Eye (tissue), 1 donor: ENCODE measurements at places on chromosomes 13 and 19.

DNA sequence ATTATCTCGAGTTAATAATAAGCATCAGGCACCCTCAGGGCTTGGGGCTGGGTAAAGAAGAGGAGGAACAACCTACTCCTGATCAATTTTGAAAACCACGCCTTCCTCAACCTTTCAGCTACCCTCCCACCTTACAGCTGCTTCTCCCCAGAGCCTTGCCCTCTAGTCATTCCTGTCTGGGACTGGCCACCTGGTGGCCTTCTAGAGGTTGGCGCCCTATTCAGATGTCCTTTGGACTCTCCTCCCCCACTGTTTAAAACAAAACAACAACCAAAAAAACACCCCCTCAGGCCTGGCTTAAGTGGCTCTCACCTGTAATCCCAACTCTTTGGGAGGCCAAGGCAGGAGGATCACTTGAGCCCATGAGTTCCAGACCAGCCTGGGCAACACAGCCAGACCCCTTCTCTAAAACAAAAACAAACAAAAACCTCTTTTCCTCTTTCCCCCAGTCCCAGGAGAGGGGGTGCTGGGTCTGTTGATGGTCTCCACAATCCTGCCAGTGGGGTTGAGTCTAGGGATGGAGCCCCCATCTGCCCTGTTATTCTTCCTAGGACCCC is 62.3 kb downstream of the CCDC70 start:
- DNase-seq: no peak

DNA sequence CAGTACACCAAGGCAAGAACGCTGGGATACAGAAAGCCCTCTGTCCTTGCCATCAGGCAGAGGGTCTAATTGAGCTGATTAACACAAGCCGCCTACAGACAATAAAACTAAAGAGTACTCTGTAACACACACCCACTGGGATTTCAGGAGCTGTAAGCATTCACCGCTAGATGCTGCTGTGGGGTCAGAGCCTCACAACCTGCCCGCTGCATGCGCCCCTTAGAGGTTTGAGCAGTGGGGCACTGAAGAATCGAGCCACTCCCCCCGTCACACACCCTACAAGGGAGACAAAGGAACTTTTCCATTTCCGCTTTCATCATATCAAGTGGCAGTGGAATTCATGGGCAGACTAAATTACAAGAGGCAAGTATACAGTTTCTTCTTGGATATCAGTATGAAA is 1080.6 kb downstream of the PCDH17 start:
- peak; percentile 14 for DNase-seq

DNA sequence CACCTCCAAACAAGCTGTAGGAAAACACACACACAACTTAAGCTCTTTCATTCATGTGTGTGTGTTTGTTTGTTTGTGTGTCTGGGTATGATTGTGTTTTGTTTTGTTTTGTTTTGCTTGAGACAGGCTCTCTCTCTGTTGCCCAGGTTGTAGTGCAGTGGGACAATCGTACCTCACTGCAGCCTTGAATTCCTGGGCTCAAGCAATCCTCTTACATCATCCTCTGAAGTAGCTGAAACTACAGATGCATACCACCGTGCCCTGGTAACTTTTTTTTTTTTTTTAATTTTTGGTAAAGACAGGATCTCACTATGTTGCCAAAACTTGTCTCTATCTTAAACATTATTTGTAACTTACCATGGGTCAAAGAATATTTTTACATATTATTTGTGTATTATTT is 431.7 kb downstream of the SLITRK1 start:
- DNase-seq: no peak

DNA sequence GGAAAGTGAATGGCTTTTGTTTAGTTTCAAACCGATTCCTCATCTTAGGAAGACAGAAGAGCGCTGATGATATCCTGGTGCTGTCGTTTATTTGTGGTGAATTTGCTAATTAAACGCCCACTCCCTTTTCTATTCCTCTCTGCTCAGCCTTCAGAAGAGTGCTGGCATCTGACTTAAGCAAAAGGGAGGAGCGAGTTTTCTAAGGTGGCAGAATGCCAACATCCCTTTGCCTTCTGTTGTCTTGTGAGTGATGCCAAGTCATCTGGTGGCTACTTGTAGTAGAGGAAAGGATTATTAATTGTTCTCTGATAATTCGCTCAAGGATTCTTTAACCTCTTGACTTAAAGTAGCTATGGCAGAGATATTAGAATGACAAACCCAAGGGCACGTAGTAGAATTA is 68.1 kb downstream of the ERCC5 start:
- DNase-seq: peak; percentile 43

- peak; percentile 90 for DNase-seq
Measured at GRCh38 chr19:29263305-29264135, 50.6 kb upstream of the UQCRFS1 start.

- no peak for DNase-seq
Measured at GRCh38 chr13:49711218-49711863, 20.1 kb upstream of the EBPL start.

GRCh38 chr13:20799726-20800416 is 26.1 kb upstream of the EEF1AKMT1 start:
- DNase-seq: no peak

DNA sequence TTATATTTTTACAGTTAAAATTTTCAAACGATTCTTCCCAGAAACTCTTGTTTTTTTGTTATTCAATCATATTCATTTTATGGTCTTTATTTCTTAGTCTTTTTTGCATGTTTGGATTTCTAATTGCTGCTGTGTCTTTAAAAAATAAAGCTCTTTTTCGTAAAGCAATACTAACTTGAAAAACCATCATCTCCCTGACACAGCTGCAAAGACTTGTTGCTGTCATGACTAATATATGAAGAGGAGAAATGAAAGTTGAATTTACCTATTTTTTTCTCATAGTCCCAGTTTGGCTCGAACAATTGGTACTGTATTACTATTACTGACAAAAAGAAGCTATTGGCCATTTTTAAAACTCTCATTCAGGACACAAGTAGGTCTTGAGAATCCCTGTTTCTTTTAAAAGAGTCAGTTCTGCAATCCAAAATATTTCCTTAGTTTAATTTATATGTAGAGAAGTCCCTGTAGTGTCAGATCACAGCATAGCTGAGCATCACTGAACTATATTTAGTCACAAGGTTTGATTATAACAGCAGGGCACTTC is 12.1 kb upstream of the SPART start:
- DNase-seq: no peak

DNA sequence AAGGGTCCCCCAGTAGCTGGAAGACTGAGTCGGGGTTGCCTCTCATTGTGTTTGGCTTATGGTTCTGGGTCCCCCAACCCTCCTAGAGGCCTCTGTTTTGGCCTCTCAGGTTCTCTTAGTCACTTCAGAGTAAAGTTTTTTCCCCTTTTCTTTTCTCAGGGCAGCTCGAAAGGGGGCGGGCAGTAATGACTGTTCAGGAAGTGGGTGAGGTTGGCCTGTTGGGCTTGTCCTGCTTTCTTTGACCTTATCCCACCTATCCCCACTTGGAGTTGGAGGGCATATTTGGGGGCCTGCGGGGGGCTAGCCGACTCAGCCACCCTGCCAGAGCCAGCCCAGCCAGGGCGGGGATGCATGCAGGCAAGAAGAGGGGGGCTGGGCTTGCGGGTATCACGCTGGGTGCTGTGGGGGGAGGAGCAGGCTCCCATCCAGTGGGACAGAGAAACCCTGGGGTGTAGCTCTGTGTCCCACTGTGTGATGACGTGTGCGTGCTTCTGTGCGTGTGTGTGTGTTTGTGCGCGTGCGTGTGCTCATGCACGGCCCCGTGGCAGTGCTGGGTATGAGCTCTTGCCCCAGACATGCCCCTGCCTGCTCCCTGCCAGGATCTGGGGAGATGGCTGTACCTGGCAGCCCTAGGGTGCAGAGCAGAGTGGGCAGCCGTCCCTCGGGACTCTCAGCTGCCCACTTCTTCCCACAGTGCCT is 1.4 kb downstream of the CIC start:
- no peak for DNase-seq

DNA sequence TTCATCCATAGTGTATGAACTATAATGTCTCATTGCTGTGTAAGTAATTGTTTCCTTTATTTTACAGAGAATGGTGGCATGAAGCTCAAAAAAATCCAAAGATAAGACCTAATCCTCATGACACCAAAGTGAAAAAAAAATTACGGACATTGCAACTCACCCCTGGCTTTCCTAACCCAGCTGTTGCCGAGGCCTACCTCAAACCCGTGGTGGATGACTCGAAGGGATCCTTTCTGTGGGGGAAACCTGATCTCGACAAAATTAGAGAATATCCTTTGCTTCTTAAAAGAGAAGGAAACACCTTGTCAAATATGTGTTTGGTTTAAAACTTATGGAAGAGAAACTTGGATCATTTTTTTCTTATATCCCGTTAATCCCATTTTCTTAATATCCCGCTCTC is 26.3 kb downstream of the ERCC5 start:
- no peak for DNase-seq
